ENCODE measurements at places on chromosomes 13 and 19.

DNA sequence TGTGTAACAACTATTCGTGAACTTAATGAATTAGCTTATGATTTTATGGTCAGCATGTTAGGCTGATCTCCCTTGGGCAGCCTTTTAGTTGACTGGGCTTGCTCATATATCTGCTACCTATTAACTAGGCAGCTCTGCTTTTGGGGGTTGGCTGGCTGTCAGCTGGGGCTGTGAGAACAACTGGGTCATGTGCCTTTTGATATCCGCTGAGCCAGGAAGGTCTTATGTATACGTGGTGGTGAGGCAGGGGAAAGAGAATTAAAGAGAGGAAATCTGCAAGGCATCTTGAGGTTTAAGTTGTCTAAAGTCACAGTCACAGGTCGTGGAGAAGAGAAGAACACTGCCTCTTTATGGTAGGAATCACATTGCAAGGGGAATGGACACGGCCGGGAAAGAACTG is 206.9 kb downstream of the LMO7 start:
- DNase-seq, result no peak

GRCh38 chr19:10892256-10892655 is 20.9 kb downstream of the CARM1 start:
- no peak for DNase-seq

DNA sequence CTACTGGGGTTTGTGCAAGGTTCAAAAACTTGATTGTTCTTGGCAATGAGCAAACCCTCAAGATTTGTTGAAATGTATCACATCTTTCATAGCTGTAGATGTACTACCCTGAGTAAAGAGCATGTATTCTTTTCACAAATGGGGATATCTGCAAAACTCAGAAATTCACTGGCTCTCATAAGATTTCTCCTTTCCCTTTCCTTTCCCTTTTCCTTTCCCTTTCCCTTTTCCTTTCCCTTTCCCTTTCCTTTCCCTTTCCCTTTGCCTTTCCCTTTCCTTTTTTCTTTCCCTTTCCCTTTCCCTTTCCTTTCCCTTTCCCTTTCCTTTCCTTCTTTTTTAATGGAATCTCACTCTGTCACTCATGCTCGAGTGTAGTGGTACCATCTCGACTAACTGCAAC is 69.1 kb downstream of the FNDC3A start:
- DNase-seq, result no peak

DNA sequence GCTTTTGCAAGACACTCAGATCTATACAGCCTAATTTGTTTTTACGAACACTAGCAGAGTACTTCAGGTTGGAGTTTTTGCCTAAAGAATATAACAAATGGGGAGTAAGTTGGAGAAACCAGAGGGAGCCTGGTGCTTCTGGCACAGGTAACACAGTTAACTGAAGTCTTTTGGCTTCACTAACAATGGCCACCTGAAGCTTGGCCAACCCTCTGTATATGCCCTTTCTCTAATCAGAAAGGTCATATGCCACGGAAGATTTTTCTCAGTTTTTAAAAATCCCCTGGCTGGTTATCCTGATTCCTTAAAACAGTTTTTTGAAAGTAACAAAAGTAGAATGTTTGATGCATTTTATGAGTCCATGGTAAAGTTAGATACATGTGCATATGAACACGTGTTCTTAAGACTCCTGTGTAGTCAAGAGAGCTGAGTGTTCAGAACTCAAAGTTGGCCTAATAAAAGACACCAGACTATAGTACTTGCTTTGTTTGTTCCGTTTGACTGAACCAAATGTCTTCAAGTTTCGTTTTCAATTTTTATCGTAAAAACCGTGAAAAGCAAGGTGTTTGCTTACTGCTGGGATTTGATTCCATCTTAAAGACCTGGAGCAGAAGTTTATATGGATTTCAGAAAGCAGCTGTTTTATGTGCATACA is 137.5 kb downstream of the KCNRG start:
- no peak for DNase-seq

GRCh38 chr13:51006067-51006845 is 96.7 kb downstream of the RNASEH2B start:
- no peak for DNase-seq

- peak; percentile 79 for DNase-seq
Observed at GRCh38 chr19:19554074-19555023, 16.3 kb downstream of the CILP2 start.

GRCh38 chr13:40692946-40693345 is 26.5 kb upstream of the FOXO1 start:
- no peak for DNase-seq

GRCh38 chr19:48554385-48555091 is 2.6 kb downstream of the SULT2B1 start:
- no peak for DNase-seq

- DNase-seq, result no peak
Observed at GRCh38 chr19:31908080-31908479, 437.3 kb upstream of the ZNF507 start.

DNA sequence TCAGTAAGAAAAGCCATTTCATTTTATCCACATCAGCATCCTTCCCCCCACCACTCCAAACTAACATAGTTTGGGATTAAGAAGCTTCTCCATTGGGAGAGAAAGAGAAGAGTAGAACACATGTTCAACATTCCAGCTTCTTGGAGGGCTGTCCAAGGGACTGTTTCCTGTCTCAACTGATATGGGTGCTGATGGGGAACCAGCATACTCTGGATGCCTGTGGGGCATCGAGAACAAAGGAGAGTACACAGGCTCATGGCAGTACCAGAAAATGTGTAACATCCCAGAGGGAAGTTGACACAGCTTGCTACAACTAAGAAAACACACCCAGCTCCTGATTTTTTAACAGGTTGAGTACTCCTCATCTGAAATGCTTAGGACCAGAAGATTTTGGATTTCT is 24.7 kb downstream of the SUCLA2 start:
- no peak for DNase-seq

DNA sequence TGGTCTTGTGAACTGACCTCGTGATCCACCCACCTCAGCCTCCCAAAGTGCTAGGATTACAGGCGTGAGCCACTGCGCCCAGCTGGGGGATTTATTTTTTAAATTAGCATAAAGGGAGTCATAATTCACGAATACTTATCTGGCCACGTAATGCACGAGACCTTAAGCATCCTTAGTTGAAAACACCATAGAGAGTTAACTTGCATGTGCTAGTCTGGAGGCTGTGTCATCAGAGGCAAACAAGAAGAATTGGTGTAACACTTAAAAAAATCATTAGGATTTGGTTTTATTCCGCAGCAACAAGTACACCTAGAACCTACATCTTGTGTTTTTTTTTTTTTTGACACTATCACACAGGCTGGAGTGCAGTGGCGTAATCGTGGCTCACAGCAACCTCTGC is 19.1 kb downstream of the KLF5 start:
- no peak for DNase-seq

Measured in activated CD4-positive, alpha-beta T cell treated with anti-CD3 and anti-CD28 coated beads, Interleukin-2, amount 50 U/mL, for 48 hours (primary cell).